ENCODE measurements at places on chromosomes 12 and 14.

GRCh38 chr12:128339631-128340030 is 72.7 kb downstream of the TMEM132C start:
- DNase-seq = no peak

DNA sequence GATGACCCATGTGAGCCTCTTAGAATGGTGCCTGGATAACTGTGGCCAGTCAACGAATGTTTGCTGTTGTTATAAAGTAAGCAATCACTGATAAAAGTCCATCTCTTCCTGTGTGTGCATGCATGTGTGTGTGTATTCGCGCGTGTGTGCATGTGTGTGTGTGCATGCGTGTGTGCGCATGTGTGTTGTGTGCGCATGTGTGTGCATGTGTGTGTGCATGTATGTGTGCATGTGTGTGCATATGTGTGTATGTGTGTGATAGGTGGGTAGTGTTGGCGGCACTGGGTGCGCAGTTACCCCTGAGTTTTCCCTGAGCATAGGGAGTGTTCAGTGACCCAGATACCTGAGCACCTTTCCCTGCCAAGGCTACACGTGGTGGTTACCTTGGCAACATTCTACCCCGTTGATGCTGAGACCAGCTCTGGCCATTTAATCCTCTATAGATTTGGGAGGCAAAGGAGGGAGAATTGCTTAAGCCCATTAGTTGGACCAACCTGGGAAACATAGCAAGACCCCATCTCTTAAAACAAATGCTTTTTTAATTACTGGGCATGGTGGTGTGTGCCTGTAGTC is 137.8 kb downstream of the SLC15A4 start:
- DNase-seq = no peak

- DNase-seq = no peak
Measured at GRCh38 chr14:55277972-55278740, 6.9 kb downstream of the FBXO34 start.

DNA sequence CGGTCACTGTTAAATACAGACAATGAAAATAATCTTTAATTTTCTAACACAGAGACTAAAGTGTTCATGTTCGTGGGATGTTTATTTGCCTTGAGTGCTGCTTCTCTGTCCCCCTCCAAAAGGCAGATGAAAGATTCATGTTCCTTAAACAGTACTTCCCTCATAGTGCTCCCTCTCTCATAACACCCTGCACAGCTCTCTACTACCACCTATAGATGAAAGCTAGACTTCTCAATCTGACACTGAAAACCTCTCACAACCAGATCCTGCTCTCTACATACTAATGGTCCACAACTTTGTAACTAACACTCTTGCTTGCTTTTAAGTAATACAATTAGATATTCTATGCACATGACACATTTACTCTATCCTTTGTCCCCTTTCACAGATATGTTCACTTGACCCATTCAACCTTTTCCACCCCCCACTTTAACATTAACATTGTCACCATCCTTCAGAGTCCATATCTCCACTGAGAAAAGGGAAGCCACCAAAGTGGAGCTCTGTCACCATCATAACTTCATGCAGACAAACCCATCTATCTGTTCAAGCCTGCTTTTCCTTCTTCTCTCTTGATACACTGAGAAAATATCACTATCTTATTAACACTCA is 266.4 kb upstream of the USP15 start:
- no peak for DNase-seq

DNA sequence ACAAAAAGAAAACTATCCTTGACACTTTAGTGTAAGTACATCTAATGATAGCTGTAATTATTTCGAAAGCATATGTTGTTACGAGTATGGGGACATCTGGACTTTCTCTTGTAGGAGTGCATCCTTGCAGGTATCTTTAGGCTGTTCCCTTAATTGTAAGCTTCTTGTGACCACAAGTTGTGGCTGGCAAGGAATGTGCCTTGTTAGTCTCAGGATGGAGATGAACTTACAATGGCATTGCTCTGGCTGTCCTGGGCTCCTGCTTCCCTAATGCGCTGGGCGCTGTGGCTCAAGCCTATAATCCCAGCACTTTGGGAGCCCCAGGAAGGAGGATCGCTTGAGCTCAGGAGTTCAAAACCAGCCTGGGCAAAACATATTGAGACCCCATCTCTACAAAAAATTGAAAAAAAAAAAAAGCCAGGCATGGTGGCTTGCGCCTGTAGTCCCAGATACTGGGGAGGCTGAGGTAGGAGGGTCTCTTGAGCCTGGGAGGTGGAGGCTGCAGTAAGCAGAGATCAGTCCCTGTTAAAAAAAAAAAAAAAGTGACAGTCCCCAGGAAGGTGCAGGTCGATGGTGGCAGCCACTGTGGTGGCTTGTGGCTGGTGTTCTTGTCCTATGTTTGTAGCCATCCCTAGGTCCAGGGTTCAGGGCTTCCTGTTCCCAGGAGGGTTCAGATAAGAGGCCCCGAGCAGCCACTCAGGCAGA is 23.7 kb upstream of the PPP1R13B start:
- no peak for DNase-seq

- peak; percentile 64 for DNase-seq
Measured at GRCh38 chr12:65464930-65465329, 186.4 kb downstream of the MSRB3 start.

- DNase-seq = no peak
Measured at GRCh38 chr12:119446459-119446858, 111.9 kb downstream of the CCDC60 start.

DNA sequence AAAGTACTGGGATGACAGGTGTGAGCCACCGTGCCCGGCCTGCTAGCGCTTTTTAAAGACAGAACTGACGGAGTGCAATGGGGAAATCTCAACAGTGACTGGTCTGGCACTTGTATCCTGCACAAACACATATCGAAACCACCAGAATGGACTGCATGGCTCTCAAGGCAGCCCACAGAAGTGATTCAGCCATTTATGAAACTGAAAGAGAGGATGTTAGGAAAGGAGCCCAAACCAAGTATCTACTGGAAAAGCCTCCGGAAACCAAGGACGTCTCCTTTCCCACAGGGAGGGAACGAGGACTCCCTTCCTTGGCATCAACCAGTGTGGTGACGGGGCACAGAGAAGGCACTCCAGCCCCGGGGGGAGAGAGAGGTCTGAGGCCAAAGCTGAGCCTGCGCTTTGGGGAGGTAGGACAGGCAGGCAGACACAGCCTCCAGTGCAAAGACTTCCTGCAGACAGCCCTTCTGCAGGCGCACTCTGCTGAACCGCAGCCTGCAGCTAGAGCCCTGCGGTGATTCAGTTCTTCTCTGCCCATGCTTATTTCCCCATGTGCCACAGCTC is 16.5 kb downstream of the SLC15A4 start:
- no peak for DNase-seq

DNA sequence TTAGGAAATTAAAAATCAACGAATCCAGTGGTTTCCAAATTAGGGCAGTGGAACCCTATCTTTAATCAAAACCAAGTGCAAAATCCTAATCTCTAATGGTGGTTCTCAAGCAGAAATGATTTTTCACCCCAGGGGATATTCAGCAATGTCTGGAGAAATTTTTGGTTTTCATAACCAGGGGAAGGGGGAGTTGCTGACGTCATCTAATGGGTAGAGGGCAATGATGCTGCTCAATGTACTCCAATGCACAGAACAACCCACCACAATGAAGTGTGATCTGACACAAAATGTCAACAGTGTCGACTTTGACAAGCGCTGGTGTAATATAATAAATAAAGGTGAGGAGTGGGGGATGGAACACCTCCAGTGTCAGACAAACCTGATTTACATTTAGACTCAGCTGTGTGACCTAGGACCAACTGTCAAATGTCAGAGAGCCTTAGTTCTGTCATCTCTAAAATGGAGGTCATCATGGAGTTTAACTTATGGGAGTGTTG is 81.5 kb downstream of the CMKLR1 start:
- no peak for DNase-seq

DNA sequence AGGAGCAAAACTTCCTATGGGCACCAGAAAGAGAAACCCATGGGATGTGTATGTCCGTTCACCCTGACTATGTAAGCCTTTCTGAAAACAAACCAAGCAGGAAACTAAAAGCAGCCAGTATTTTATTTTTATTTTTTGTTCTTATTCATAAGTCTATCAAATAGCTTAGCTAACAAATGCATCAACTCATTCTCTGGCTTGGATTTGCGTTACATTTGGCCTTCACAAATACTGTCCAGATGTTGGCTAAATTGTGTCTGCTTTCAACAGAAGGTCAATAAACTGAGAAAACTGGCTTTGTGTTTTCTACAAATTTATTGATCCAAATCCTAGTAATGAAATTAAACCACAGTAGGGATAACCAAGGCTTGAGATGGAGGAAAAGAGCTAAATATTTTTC is 379.0 kb downstream of the NOVA1 start:
- DNase-seq = no peak

DNA sequence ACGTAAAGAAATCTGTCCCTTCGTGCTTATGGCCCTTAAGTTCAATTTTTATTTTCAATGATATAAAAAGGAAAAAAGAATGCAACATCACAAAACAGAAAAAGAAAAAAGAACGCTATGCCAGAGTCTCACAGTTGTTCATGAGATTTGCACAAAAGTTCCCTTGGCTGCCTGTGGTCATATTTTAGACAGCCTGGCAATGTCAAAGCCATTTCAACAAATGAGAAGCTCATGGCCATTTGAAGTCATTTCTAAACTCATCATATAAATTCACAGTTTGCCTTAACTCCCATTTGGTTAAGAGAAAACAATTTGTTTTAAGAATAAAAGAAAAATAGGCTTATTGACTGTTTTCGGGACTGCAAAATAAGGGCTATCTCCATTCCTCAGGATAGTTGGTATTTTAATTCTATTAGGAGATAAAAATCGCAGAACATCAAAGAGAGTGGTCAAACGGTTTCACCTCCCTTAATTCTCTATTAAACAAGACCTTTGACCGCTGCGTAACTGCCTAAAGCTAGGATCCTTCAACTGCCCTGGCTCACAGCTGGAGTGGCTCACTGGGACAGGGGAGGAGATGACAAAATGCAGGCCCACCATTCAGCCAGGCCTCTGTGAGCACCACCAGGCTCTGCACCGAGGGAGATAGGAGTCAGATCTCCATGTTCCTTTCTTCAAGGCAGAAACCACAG is 119.2 kb upstream of the DAAM1 start:
- no peak for DNase-seq

- no peak for DNase-seq
Measured at GRCh38 chr12:116418551-116418950, 140.6 kb upstream of the MAP1LC3B2 start.

DNA sequence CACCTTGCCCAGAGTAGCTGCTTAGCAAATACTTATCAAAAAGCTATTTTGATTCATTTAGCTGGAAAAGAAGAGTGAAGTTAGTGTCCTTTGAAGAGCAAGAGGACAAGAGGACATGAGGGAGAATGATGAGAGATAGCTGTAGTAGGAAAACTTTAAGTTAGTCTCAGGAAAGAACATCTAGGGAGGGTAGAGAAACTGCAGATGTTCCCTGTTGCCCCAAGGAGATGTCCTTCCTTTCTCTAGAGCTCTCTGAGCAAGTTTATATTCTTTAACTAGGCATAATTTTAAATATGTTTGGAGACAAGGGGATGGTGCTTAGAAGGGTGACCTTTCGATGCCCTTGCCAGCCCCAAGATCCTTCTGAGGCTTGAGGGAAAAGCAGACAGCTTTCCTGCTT is 529.1 kb upstream of the TBX3 start:
- DNase-seq = no peak

DNA sequence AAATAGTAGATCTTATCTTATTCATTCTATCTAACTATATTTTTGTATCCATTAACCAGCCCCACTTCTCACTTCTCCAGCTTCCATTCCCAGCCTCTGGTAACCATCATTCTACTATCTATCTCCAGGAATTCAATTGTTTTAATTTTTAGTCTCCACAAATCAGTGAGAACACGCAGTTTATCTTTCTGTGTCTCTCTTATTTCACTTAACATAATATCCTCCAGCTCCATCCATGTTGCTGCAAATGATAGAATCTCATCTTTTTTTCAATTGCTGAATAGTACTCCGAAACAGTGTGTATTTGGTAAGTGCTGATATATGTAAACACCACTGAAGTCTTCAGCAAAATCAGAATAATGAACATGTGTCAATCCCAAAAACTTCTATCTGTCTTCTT is 587.2 kb upstream of the ATP2B1 start:
- no peak for DNase-seq

- no peak for DNase-seq
Measured at GRCh38 chr14:75904311-75904710, 77.5 kb downstream of the TGFB3 start.

DNA sequence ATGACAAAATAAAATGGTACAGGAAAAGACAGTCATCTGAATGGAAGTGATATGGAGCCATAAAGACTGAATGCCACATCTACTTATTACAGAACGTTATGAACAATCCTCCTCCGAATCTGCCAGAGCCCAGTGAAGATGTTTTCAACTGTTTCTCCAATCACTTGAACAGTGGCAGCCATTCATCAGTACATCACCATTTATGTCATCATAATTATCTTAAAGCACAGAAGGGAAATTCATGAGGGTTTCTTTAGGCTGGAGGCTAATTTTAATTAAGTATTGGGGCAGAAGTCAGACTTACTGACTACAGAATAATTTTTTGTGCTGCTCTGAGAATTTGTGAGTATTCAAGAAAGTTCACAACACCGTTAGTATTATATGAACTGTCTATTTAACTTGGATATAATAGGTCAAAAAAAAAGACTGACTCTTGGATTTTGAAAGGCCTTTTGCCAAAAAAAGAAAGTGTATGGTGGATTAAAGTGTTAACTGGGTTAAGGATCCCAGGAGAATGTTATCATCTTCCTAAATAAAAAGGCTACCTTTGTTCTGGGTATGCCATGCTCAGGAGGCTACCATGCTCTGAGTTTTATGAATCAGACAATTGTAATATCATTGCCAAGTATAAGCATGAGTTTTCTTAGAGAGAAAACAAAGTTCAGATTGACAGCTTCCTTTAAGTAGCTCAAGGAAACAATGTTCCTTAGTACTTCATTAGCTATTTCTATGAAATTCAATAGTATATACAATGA is 40.1 kb downstream of the PDZRN4 start:
- no peak for DNase-seq

DNA sequence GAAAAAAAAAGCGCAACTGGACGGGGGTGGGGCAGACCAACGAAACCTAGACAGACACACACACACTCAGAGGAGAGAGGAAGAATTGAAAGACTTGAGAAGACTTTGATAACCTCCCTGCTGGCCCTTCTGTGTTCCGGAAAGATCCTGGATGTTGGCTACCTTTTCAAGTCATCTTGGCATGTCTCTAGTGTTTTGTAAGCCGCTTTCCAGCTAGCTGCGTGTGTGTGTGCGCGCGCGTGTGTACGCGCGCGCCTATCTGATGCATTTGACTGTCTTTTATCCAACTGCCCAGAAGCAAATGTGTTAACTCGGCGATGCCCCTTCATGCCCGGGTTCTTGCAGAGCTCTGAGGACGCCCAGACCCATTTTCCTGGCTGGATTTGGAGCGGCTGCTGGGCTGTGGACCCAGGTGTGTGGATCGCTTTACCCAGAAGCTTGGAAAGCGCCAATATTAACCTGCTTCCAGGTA is 664 bp downstream of the LRFN5 start:
- DNase-seq = no peak

- no peak for DNase-seq
Measured at GRCh38 chr12:101729842-101730241, 9.4 kb downstream of the SYCP3 start.

GRCh38 chr12:44889162-44889561 is 13.0 kb upstream of the NELL2 start:
- DNase-seq = no peak

- DNase-seq = no peak
Measured at GRCh38 chr14:20460458-20461224, 593 bp downstream of the PIP4P1 start.

Data from amniotic stem cell (primary cell).